ENCODE measurements at places on chromosomes 2 and 18.

DNA sequence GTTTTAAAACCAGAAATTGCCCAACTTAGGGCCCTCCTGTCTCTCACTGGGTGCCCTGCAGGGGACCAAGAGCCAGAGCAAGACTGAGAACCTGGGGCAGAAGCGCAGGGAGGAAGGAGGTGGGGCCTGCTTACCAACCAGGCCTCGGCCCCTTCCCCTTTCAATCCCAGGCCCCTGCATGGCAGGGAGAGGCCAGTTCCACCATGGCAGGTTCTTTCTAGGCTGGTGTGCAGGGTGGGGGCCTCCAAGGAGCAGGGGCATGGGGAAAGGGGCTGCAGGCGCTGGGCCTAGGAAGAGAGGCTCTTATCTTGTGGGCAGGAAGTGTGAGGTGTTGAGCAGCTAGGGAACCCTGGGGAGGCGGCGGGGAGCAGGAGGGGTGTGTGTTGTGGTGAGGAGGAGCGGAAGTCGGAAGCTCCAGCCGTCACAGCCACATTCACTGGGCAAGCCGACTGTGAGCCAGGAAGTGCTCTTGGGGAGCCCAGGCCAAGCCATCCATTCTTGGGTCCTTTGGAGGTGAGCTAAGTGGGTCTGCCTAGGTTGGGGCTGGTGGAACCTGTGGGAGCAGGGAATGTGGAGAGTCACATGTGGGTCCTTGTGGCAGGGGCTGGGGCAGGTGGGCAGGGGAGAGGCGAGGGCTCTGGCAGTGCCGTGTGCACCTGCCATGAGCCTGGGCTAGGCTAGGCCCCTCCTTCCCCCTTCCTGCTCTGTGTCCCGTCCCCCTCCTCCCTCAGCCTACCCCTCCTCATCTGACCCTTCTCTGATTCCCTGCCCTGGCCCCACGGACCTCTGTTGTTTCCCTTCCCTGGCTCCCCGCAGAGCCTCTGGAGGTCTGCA is at the start of gene PSD4:
TSS of gene PSD4 (plus strand) at position 430 of the 834 bp plus-strand sequence. CDS start 8,486 bp downstream, outside the sequence.
- no peak for DNase-seq

DNA sequence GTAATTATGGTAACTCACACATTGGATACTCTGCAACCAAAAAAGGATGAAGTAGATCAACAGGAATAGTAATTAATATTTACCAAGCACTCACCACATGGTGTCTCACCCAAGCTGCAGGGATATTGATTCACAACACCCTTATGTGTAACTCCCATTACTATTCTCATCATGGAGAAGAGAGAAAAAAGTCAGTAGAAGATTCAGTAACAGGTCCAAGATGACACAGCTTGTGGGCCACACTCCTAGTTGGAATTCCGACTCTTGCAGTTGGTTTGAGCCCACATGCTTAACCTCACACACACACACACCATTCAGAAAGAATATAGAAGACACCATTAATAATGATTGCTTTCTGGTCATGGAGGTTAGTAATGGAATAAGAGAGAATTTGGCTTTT is 1.7 kb upstream of the MLPH start:
- no peak for DNase-seq

GRCh38 chr18:37393221-37393827 is 172.3 kb downstream of the CELF4 start:
- no peak for DNase-seq

- no peak for DNase-seq
Measured at GRCh38 chr18:23342506-23342905, 110.6 kb upstream of the RIOK3 start.

GRCh38 chr2:152693033-152693432 is 24.2 kb downstream of the PRPF40A start:
- DNase-seq = no peak

GRCh38 chr18:7224198-7224597 is 6.7 kb upstream of the LRRC30 start:
- DNase-seq = no peak

DNA sequence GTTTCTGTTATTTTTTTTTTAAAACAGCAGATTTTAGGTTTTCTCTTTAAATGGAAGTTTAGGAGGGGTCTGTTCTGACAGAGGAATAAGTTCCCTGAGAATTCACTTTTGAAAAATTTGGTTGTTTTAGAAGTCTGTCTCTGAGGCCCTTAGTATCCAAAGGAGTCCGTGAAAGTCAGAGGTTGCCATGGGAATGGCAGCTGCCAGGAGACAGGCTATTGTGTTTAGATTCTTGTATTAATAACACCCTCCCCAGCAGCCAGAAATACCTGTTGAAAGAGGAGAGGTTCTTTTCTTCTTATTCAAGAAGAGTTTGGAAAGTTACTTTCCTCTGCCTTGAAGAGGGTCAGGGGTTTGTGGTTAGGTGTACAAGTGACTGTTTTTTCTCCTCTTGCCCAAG is 29.5 kb downstream of the TNP1 start:
- no peak for DNase-seq

DNA sequence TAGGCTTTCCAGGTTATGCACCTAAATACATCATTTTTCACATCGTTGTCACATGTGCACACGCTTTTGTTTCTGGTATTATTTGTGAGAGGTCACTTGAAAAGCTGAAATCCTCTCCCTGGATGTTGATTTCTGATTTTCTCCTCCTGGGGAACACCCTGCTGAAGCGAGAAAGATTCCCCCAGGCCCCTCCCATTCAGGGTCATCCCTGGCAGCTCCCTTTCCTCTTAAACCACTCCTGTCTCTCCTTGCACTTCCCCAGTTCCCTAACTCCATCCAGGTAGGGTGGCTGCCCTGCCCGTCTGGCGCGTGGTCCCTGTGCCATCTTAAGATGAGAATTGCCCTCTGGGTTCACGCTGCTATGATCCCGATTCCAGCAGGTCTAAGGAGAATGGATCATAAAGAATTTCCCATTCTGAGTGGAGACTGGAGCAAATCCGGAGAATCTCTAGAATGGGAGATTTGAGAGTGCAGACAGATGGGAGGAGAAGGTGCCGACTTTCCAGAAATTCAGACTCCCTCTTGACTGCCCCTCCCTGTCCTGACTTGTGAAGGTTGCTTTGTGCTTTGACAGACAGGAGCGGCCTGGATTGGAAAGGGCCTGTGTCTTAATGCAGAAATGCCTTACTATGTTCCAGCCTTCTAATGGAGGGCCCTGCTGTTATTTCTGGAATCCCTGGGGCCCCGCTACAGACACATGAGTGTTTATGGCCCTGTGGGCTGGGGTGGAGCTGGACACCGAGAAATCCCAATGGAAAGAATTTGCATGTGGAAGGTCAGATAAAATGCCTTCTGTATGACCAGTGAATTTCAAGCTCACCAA is 1.3 kb upstream of the YWHAQ start:
- DNase-seq = no peak

DNA sequence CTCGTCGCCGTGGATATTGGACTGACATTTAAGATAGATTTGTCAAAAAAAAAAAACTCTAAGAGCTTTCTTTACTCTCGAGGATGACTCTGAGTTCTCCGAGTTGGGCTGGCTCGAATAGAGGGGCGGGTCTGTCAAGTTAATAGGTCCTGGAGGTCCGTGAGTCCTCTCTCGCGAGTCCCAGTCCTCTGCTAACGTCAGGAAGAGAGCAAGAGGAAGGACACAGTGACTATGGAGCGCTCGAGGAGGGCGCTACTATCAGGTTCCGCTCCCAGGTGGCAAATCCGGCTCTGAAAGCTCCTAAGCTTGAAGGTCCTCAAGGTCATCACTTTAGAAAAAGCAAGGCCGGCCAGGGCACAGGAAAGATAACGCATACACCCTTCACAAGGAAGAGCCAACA is 404 bp upstream of the AKAIN1 start:
- DNase-seq = no peak

Data from HuH-7.5 (cell line).